ENCODE measurements at places on chromosomes 7 and 10.
A peak's percentile ranks its signal among the peaks of the same experiment; 100 is the strongest.

GRCh38 chr7:156898938-156899337 lies 6.0 kb upstream of the LMBR1 start:
- DNase-seq, result peak; percentile 12

DNA sequence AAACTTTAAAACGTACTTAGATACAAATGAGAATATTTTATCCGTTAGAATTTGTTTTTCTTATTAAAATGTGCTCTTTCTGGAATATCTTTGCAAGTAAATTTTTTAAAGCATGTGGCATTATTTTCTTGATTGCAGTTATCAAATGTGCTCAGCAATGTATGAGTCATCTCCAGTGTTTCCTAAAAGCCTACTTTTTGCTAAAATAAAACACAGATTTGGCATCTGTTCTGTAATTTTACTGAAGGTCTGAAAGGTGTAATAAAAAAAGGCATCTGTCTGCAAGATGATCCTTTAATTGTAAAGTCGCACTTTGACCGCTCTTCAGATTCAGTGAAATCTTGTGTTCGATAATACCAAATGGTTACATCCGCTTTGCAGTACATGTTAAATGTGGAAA lies 3.4 kb downstream of the GNAT3 start:
- no peak for DNase-seq

DNA sequence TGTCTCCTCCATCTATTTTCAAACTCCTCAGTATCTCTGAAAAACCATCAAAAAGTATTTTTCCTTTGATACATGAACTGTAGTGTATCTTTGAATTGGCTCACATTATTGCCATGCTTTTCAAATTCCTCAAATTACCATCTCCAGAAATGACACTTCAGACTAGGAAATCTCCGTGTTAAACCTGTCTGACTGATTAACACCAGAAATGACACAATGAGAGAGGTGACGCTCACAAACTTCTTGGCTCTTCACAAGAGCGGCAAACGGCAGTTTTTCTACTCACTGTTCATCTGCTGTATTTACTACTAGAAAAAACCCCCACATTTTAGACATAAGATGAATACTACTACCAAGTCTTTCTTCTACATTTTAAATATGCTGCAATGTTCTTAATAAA lies 56.6 kb downstream of the MKX start:
- DNase-seq, result no peak

GRCh38 chr10:128078136-128078969 lies 47.9 kb downstream of the MKI67 start:
- DNase-seq, result peak; percentile 42

DNA sequence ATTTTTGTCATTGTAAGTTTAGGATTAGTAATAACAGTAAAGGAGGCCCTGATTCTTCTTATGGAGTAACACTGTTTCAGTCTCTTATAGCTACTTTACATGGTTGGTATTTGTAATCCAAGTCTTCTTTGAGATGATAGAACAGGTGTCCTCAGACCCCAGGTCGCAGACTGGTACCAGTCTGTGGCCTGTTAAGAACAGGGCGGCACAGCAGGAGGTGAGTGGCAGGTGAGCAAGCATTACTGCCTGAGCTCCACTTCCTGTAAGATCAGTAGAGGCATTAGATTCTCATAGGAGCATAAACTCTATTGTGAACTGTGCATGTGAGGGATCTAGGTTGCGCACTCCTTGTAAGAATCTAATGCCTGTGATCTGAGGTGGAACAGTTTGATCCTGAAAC lies 77.3 kb downstream of the STK31 start:
- DNase-seq, result no peak

DNA sequence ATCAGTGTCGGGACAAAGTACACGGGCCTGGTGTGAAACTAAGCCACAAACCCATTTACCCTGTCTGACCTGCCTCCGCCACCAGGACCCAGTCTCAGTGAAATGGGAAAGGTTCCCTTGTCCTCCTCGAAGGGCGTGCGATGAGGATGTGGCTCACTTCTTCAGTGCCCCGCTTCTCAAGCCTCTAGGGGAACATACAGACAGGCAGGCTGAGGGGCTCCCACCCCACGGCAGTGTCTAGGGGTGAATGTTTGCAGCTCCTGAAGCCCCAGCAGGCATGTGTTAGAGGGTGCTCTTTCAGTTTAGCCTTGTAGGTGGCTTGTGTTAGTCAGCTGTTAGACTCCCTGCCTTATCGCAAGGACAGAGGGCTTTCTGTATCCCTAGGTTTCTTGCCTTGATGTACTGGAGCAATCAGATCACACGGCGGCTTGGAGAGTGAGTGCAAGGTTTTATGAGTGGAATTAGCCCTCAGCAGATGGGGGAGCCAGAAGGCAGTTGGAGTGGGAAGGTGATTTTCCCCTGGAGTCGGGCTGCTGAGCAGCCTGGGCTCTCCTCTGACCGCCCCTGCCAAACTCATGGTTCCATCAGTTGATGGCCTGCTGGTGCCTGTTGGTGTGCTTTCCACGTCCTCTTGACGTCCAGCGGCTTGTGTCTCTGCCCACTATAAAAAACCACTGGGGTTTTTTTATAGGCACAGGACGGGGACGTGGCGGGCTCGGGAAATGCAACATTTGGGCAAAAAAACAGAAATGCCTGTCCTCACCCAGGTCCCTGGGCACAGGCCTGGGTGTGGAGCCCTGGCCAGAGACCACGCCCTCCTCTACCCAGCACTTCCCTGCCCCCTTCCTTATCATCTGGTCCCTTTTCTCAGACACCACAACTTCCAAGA lies 759 bp downstream of the NUDT1 start:
- no peak for DNase-seq

- no peak for DNase-seq
Observed at GRCh38 chr10:120667276-120667675, 183.9 kb upstream of the WDR11 start.

GRCh38 chr10:105148456-105148855 lies 507.4 kb downstream of the SORCS3 start:
- no peak for DNase-seq

GRCh38 chr10:79180414-79181221 lies 111.9 kb downstream of the ZMIZ1 start:
- DNase-seq, result no peak

- peak; percentile 91 for DNase-seq
Observed at GRCh38 chr7:4715410-4715776, 33.3 kb downstream of the FOXK1 start.

GRCh38 chr7:8200717-8201116 lies 61.2 kb downstream of the ICA1 start:
- DNase-seq, result no peak

- DNase-seq, result peak; percentile 27
Observed at GRCh38 chr7:25391295-25391861, 163.1 kb upstream of the NPVF start.

- no peak for DNase-seq
Observed at GRCh38 chr7:79149831-79150230, 303.6 kb downstream of the MAGI2 start.

GRCh38 chr7:80974396-80975358 lies 55.8 kb upstream of the SEMA3C start:
- no peak for DNase-seq

- DNase-seq, result no peak
Observed at GRCh38 chr10:27413831-27414348, 90.2 kb upstream of the RAB18 start.

- peak; percentile 31 for DNase-seq
Observed at GRCh38 chr7:107961405-107961804, 41.6 kb downstream of the LAMB1 start.

DNA sequence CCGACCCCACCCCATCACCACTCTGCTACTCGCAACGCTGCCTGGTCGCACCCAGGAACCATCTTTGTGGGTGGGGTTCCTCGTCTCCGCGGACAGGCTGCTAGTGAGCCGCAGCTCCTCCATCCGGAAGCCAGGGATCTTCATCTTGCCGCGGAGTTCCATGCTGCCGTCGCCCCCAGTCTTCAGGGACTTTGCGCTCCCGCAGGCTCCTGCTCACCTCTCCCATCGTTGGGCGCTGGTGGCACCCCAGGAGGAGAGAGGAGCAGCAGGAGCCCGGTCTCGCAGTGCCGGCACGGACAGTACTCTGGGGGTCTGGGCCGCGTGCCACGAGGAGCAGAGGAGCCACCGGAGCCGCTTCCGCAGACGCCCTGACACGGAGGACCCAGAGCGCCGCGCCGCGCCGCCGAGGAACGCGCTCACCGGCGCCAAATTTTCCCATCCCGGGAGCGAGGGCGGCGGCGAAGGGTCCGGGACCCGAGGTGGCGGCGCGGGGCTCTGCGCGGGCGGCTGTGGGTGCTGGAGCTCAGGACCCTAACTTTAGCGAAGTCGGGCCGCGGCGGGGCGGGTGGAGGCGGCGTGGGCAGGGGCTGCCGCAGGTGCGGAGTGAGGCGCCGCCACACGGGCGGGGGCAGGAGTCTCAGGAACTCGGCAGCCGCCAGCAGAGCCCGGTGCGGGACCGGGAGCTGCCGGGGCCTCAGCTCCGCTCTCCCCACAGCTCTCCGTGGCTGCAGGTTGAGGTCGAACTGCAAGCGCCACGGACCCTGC lies 750.1 kb upstream of the SORCS1 start:
- DNase-seq, result peak; percentile 3

- DNase-seq, result no peak
Observed at GRCh38 chr7:119482671-119483070, 790.3 kb upstream of the KCND2 start.

GRCh38 chr7:14691034-14691433 lies 211.5 kb downstream of the DGKB start:
- no peak for DNase-seq

DNA sequence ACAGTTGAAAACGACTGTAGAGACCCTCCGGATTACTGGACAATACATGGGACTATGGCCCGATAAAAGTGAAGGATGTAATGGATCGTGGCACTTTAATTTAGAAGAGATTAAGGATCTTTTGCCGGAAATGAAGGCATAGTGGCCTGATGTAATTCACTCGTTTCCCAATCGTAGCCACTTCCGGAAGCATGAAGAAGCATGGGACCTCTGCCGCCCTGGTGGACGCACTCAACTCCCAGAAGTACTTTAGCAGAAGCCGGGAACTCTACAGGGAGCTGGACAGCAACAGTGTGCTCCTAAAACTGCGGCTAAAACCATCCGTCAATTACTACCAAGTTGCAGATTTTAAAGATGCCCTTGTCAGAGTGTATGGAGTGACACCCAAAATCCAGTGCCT lies 59.6 kb upstream of the NUPR2 start:
- no peak for DNase-seq

DNA sequence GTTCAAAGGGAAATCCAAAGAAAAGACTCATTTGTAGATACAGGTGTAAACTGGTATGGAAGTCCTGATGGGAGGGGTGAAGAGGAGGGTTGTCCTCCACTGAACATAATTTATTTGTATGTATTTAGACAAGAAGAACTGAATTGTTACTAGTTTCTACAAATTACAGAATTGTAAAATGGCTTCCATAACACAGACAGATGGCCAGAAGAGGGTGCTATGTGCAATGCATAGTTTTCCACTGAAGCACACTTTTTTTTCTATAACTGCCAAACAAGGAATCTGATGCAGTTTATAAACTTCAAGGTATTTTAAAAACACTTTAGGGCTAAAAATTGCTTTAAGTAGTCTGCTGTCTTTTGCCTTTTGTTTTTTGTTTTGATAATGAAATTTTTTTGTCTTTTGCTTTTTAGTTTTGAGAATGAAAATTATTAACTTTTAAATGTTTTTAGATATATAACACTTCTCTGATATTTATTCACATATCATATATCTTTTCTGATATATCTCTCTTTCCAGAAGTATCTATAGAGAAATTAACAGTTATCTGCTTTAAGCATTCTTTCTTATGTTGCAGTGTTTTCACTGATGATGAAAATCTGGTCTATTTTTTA lies 58.5 kb downstream of the PHYHIPL start:
- DNase-seq, result peak; percentile 55

- no peak for DNase-seq
Observed at GRCh38 chr10:37701781-37702493, 155.5 kb downstream of the ZNF248 start.

GRCh38 chr7:114083166-114084001 lies 164.6 kb upstream of the PPP1R3A start:
- DNase-seq, result no peak

DNA sequence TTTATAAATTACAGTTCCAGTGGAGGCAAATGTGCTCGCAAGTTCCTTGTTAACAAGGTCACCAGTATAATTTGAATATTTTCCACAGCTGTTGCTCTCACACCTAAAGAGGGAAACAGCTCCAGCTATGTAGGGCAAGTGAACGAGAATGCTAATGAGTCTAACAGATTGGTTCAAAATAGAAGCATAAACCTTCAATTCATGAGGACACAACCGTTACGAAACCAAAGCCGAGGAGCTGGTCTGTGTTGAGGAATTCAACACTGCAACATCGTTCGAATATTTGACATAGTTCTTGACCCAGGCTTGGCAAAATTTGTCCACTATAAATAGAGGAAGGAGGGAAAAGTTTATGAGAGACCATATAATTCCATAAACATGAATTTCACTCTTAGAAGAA lies 161.3 kb downstream of the KLF6 start:
- peak; percentile 79 for DNase-seq

GRCh38 chr7:23852988-23853387 lies 143.0 kb downstream of the STK31 start:
- DNase-seq, result no peak

DNA sequence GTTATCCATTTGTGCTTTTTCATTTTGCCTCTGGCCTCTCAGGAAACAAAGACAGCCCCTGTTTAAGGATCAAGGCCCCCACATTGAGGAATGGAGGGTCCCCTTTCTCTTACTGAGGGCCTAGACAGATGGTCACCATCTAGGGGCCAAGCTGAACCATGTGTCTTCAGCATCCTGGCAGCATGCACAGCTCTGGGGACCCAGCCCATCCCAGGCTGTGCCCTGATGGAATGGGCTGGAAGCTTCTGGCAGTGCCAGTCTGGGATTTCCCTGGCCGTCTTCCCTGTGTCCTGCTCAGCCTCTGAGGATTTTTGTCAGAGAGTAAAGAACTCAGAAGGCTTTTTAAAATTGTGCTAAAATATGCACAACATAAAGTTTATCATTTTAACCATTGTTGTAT lies 116.8 kb downstream of the ITIH5 start:
- no peak for DNase-seq

DNA sequence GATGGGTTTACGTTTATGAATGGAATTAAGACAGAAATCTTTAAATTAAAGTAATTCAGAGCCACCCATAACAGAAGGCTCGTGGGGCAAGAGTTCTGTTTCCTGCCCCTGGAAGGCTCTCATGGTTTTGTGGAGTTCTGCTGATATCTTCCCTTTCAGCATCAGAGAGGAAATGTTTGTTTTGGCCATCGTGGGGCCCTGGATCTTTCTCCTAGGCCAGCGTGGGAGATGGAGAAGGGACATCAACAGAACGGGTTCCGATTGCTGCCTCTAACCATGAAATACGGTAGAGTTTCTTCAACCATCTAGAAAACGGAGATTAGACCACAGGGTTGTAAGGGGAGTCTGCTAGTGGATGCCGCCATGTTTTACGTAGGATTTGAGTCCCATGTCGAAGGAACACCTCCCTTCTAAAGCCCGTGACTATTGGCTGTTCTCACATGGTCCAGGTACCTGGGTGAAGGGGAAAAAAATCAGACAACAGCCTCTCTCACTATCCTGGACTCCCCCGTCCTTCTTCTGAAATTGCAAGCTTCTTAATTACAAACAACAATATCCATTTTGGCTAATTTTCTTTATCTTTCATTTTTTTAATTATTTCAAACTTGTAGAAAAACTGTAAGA lies 169.1 kb upstream of the CELF2 start:
- DNase-seq, result no peak

Data from AG10803 (cell line).